Stimulated activated CD4-positive, alpha-beta T cell treated with anti-CD3 and anti-CD28 coated beads, Interleukin-15, amount 100 ng/mL, for 1 hour (primary cell): ENCODE measurements at places on chromosomes 5 and 9.

GRCh38 chr5:111775224-111775623 lies 18.2 kb upstream of the NREP start:
- no peak for DNase-seq

DNA sequence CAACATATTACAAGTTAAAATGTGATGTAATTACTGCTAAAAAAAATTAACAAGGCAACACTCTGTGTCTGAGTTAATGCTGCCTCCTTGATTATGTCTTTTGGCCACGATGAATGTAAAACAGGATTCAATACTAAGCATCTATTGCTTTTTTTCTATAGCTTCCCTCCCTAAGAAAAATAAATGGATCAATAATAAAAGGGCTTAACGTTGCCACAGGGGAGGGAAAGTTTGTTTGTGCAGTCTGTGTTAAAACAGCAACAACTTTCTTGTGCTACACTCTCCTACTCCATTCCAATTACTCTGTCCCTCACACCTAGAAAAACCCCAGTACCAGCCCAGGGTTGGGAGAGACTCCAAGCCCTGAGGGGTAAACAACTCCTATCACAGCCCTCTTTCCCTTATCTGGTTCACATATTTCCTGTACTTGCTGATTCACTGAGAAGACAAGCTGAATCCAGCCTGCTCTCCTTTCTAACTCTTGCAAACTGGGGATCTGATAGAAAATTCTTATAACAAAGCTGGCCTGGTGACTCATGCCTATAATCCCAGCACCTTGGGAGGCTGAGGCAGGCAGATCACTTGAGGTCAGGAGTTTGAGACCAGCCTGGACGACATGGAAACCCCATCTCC lies 44.8 kb downstream of the PTPN3 start:
- DNase-seq, result no peak

DNA sequence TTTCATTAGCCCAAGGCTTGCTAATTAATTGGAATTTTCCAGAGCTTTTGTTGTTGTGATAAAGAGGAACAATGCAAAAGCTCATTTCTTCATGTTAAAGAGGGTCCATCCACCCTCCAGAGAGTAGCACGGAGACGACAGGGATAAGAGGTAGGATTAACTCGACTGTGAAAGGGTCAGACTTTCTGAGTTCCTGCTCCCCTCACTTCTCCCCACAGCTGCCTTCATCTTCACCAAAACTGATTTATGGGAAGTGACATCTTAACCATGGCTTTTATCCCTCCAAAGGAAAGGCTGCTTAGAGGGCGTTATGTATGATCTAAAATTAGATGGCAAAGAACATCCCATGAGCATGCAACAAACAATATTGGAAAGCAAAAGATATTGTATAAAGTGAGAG lies 135.5 kb downstream of the GLIS3 start:
- DNase-seq, result no peak

DNA sequence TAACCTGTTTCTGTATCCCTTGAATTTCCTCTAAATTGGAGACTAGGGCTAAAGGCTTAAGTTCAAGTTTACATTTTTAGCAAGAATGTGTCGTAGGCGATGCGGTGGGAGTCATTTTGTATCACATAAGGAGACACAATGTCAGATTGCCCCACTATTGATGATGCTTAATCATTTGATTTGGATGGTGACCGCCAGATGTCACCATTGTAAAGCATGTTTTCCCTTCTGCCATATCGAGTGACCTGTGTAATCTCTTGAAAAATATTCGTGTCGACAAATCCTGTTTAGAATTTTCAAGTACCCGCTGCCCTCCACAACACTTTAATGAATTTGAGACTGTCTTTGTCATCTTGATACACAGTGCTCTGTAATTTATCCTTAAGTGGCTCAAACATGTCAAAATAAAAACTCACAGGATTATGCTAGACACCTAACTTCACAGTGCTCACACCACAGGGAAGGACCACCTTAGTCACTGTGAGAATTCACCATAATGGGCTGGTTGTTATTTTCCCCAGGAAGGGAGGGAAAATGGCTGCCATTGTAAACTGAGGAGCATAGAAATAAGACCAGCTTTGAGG lies 34.5 kb upstream of the SLC46A2 start:
- DNase-seq, result no peak
